Stimulated activated naive CD8-positive, alpha-beta T cell treated with anti-CD3 and anti-CD28 coated beads, Interleukin-15, amount 100 ng/mL, for 72 hours (primary cell): ENCODE measurements at places on chromosomes 3 and 15.

- no peak for DNase-seq
Measured at GRCh38 chr3:122969585-122970469, 57.7 kb downstream of the SEMA5B start.

GRCh38 chr3:10437995-10438901, 67.1 kb downstream of the ATP2B2 start:
- DNase-seq: no peak

GRCh38 chr3:156388497-156389448, 166.1 kb downstream of the SSR3 start:
- DNase-seq: no peak

DNA sequence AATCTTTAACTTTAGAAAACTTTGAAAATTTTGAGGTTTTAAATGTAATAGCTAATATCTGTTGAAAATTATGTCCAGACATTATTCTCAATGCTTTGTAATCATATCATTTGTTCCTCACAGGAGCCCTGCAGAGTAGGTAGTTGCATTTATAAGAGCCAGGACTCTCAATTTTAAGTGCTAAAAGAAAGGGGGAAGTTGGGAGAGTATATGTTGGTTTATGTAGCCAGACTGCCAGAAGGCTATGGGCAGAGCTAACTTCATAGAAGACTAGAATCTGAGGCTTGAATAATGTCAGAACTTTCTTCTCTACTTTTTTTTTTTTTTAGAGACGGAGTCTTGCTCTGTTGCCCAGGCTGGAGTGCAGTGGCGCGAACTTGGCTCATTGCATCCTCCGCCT, 9.1 kb downstream of the VPS8 start:
- no peak for DNase-seq

GRCh38 chr3:124441766-124442165, 288.5 kb upstream of the UMPS start:
- DNase-seq: no peak

GRCh38 chr3:122621112-122621511, 43.7 kb downstream of the PARP15 start:
- DNase-seq: no peak

GRCh38 chr15:71512682-71513006, 297.7 kb upstream of the NR2E3 start:
- DNase-seq: no peak
